Activated T-helper 1 cell treated with anti-CD3 and anti-CD28 coated beads, Interleukin-2, amount 50 U/mL, for 16 hours (primary cell): ENCODE measurements at places on chromosomes 3 and 15.

DNA sequence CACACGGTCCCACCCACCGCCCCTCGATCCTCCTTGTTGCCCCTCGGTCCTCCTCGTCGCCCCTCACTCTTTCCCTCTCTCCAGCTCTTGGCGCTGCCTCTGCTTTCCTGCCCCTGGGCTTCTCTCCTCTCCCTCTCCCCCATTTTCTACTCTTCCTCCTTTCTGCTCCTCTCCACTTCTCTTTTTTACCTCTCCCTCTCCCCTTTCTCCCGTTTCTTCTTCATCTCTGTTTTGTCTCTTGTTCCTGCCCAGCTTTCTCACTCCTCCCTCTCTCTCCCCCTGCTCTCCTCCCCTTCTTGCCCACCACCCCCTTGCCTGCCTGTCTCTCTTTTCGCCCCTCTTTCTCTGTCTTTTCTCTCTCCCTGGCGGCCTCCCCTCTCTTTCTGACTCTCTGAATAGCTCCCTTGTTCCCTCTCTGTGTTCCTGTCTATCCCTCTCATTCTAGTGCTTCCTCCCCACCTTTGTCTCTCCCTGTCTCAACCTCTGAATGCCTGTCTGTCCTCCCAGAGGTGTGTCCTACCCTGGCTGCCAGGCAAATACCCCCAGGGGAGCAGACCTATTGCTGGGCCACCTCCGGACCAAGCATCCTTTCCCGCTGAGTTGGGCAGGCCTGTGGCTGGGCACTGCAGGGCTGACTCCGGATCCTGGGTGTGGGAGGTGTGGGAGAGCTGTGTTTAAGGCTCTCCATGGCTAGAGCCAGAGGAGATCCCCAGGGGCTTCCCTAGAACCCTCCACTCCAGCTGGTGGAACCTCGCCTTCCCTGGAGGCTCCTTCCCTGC is 41.0 kb downstream of the EPHB3 start:
- no peak for DNase-seq

DNA sequence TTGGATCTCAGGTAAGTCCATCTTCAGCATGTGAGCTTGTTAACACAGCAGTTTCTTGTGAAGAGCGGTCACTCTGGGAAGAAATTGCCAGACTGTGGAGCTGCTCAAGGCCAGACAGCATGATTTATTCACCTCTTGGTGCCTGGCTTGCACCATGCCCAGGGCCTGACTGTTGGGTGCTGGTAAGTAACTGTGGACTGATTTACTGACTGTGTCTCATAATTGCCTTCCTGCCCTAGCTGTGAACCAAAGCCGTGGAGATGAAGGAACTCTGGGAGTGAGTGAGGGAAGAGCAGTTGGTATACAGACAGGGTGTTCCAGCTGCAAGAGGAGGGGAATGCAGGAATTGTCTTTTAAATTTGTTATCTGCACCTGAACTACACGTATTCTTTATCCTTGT is 18.5 kb upstream of the WNT7A start:
- no peak for DNase-seq

DNA sequence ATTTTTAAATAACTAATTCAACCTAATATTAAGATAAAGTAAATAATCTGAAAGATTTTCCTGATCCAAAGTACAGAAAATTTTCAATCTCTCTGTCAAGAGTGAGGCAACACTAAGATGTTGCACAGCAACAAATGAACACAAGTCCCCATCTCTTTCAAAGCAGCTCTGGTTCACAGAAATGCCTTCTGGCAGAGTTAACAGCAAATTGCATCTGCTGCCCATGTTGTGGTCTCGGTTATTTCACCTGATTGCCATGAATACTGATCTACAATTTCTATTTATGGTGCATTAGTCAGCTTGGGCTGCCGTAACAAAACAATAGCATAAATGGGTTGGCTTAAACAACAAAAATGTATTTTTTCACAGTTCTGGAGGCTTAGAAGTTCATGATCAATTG is 167.3 kb downstream of the BCHE start:
- DNase-seq: no peak

DNA sequence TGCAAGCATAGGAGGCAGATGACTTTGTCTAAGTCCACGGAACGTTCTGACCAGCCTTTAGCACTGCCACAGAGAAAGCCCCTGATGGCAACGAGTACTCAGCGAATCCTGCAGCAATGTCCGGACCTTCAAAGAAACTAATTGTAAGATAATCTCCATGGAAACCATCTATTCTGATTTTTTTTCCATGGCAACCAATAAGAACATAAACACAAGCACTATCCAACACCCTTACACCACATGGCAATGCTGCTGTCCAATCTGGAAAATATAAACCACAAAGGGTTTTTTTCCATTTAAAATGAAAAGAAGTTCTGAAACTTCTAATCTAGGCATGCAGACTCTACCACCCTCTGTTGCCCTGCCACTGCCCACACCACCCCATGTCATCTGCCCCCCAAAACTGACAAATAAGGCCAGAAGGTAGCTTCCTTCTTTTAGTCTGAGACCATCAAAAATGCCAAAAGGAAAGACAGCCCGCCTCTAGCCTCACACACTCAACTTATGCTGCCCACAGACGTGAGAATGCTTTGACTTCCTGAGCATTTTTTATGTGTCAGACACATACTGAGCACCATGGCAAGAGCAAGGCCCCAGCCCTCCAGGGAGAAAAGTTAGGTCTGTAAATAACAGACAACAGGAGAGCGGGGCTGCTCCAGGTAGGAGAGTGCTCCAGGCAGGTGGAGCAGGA is 44.5 kb downstream of the POC1A start:
- DNase-seq: no peak

GRCh38 chr15:89903015-89903857 is 9.4 kb upstream of the AP3S2 start:
- no peak for DNase-seq

- DNase-seq: no peak
Observed at GRCh38 chr3:129445471-129445870, 5.4 kb downstream of the IFT122 start.

DNA sequence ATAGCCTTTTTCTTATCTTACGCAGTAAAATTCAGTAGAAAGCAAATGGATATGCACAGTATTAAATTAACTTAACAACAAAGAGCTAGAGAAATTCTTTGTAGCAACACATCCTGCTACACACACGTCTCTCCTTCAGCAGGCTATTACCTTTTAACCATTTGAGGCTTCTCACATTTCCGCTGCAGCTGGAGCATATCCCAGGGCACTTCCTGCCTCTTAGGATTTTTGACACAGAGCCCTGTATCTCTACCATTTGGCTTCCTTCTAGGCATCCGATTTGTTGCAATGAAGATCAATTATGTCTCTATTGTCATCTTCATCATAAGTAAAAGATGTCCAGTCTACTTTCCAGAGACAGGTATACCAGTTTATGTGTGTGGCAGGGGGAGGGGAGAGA is 292.4 kb upstream of the CBLB start:
- DNase-seq: no peak

GRCh38 chr3:33063651-33064051 is 33.3 kb downstream of the GLB1 start:
- no peak for DNase-seq

- DNase-seq: no peak
Observed at GRCh38 chr3:174101244-174101643, 703.7 kb downstream of the NLGN1 start.

- no peak for DNase-seq
Observed at GRCh38 chr3:40574050-40574449, 49.3 kb downstream of the ZNF621 start.

DNA sequence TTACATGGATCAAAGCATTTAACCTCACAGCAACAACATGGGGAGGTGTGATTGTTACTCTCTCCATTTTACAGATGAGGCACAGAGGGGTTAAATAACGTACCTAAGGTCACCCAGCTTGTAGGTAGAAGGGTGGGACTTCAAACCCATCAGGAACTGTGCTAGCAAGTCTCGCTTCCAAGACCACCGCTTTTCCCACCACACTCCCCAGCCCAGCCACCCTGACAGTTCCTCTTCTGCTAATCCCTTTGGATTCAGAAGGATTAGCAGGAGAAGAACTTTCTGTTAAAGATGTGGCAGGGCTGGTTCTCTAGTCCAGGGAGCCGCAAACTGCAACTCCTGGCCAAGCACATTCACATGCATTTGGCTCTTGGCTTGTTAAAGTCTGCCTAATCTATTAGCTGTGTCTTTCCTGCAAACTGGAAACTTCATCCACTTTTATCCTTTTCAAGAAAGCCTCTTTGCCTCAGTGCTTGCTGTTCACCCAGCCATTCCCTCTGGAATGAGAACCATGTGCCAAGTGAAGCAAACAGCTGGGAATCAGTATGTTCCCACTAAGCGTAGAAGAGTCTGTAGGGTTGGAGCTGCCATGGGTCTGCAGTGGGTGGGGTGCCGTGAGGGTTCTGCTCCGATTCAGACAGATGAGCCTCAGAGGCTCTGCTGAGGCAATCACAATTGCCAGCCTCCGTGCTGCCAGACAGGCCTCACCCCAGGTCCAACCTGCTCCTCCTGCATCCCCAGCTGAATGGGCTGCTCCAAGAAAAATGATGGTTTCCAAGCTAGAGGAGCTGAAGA is 44.6 kb downstream of the POMGNT2 start:
- no peak for DNase-seq
